ENCODE measurements at places on chromosomes 16 and 17.

DNA sequence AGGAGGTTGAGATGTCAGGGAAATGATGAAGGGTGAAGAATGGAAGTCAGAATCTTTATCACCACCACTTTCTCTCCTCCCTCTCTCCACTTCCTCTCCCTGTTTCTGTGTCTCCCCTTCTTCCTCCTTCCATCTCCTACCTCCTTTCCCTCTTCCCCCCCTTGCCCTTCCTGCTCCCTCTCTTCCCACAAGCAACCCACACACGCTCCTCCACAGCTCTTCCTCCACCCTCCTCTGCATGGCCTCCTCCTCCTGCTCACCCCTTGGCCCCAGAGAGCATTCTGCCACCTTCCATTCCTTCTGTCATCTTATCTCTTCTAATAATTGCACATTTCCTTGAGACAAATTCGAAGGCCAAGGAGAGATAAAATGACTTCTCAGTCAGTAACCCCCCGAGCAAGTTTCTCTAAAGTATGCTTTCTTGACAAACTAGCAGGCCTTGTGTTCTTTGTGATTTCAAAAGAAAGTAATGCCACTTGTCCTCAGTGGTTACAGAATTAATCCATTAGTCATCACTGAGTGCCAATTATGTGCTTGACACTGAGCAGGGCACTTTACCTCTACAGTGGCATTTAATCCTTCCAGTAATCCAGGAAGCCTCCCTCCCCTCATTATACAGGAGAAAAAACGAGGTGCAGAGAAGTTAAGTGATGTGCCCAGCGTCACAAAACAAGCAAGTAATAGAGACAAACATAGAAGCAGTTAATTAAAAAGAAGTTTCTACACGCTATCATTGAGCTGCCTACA is 72.3 kb upstream of the CCL1 start:
- DNase-seq, result no peak

GRCh38 chr16:73049091-73049490 is 1.2 kb upstream of the ZFHX3 start:
- no peak for DNase-seq

GRCh38 chr17:9557857-9558256 is 17.8 kb downstream of the STX8 start:
- DNase-seq, result no peak

DNA sequence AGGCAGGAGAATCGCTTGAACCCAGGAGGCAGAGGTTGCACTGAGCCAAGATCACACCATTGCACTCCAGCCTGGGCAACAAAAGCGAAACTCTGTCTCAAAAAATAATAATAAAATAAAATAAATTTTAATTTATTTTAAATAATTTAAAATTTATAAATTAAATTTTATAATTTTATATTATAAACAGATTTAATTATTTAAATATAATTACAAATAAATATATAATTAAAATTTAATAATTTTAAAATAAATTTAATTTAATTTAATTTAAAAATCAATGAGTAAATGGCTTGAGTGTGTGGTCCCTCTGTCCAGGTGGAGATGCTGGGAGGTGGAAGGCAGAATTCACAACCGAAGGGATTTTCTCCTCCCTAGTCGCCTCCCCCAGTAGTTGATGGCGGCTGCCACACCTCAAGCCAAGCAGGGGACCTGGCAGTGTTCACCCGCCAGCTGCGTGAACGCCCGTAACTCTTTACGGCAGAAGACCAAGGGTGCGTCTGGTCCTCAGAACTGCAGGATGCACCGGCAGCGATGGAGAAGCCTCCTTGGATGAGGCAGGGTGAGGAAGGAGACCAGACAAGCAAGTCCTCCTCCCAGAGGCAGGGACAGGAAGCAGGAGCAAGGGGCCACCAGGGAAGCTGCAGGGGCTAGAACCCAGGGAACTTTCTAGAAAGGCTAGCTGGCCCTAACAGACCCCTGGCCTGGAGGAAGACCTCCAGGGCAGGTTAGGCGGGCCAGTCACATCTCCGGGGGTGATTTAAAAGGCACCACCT is 22.9 kb upstream of the KRT17 start:
- DNase-seq, result peak; percentile 57

DNA sequence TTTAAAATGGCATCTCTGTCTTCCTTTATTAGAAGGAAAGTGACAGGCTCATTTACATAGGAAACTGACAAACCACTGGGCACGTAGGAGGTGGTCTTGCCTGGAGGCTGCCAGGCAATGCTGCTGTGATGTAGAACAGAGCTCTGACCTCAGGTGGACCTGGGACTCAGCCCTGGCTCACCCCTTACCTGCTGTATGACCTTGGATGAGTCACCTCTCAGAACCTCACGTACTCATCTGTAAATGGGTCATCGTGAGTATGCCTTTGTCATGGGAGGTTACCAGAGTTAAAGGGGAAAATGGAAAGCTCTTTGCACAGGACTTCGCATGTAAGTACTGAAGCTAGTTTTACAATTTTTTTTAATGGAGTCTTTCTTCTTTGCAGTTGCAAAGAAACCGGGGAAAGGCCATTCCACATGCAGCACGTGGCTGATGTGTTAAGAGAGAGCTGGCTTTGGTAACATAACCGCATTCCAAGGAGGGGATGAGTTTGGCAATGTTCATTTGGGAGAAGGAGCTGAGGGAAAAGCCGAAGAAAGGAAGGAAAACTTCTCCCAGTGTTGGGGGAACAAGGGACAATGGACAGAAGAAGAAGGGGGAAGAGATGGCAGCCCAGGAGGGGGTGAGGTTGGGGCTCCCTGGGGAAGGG is 37.4 kb upstream of the LONP2 start:
- DNase-seq, result no peak

GRCh38 chr16:17471719-17472461 is 1.1 kb upstream of the XYLT1 start:
- no peak for DNase-seq

- DNase-seq, result no peak
Measured at GRCh38 chr17:16939606-16940115, 32.3 kb downstream of the TNFRSF13B start.

DNA sequence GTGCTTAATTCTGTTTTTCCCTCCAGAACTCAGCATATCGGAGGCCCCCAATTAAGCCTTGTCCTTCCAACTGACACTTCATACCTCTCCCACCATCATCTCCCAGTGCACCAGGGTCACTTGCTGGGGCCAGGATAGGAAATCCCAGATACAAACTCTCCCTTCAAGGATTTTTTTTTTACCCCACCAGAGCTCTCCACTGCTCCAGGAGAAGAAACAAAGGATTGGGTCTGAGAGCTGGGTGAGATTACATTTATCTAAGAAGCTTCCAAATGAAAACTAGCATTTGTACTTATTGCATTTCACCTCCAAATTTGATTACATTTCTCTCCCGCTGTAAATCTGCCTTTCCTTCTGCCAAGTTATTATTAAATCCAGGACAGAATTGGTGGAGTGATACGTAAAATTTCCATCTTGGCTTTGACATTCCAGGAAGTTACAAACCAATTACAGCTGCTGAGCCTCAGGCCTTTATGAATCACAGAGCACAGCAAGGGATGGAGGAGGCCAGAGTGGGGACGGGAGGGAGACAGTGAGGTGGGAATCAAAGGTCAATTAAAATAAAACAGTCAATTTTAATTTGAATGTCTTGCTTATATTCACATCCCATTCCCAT is 123.5 kb downstream of the USP31 start:
- no peak for DNase-seq

- DNase-seq, result no peak
Measured at GRCh38 chr16:694863-695354, 4.7 kb upstream of the WDR24 start.

DNA sequence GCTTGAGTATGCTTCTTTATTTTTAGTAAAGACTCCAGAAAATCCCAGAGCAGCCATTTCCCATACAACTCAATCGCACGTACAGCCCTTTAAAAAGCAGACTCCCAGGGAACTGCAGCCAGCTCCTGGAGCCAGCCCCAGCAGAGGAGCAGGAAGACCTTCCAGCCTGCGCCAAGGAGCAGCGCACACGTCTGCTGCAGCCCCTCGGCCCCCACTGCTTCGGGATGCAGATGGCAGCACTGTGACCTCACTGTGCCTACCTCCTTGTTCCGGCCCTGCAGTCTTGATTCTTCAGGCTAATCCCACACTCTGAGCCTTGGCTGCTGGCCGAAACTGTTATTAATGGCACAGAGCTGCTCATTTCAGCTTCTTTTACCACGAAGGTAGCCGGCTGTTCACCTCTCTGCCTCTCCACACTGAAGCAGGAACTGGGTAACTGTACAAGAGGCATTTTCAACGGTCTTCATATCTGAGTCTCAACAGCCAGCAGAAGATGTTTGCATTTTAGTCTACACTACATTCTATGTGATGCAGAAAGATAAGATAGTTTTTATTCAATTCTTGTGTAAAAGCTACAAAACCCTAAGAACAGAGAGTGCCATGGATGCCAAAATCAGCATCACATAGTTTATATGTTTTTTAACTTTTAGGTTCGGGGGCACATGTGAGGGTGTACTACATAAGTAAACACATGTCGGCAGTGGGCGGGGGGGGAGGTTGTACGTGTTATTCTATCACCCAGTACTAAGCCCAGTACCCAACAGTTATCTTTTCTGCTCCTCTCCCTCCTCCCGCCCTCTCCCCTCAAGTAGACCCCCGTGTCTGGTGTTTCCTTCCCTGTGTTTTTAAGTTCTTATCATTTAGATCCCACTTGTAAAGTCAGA is 130.9 kb downstream of the ANKRD11 start:
- DNase-seq, result no peak

GRCh38 chr17:7119314-7119713 is 4.7 kb upstream of the ASGR2 start:
- DNase-seq, result no peak

DNA sequence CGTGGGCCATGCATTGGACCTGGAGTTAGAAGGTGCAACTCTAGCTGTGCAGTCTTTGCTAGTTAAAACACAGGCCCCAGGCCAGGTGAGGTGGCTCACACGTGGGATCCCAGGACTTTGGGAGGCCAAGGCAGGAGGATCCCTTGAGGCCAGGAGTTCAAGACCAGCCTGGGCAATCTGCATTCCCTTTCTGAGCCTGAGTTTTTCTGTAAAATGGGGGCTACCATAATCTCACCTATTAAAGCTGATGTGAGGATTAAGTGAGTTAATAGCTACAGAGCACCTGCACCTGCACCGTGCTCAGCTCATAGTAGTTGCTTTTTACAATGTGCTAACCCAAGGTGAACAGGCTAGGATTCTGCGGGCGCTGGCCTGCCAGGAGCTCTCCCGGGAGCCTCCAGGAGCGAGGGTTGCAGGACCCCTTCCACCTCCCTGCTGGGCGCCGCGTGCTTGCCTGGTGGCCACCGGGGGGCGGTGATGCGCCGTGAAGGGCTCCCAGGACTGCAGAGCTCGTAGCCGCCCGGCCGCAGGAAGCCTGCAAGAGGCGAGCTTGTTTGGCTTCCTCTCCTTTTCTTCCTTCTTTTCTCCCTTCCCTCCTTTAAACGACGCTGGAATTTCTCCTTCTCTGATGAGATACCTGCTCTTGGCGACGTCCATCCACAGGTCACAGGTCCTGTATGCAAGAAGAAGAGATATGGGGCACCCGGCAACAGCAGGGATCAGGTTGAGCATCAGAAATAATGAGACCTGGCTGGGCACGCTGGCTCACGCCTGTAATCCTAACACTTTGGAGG is 51.3 kb downstream of the ZFP90 start:
- no peak for DNase-seq

- no peak for DNase-seq
Measured at GRCh38 chr16:25052151-25052511, 37.0 kb upstream of the ARHGAP17 start.

- peak; percentile 99 for DNase-seq
Measured at GRCh38 chr17:80147035-80147822, at the start of gene EIF4A3. TSS of gene EIF4A3 (minus strand) at chr17:80147128. CDS start at chr17:80146961, 167 bp downstream.

DNA sequence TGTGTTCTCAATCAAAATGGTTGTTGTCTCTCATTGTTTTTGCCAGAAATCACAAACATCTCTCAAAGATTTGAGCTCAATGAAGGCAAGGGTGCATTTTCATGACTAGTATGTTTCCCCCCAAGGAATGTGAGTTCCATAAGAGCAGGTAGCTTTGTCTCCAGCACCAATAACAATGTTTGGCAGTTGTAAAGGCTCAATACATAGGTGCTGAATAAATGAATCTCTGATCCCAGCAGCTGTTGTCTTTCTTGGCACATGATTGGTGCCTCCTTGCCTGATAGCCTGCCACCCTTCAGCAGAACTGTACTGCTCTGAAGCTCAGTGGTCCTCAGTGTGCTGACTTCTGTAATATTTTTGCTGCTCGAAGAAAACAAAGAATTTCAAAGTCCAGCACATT is 103.1 kb upstream of the CDH11 start:
- no peak for DNase-seq

GRCh38 chr16:76653390-76654026 is 376.3 kb downstream of the CNTNAP4 start:
- DNase-seq, result peak; percentile 87

- no peak for DNase-seq
Measured at GRCh38 chr16:50146479-50147435, 6.3 kb upstream of the TENT4B start.

- no peak for DNase-seq
Measured at GRCh38 chr17:7112510-7113108, 2.0 kb downstream of the ASGR2 start.

- DNase-seq, result no peak
Measured at GRCh38 chr16:55834049-55834448, 1.2 kb upstream of the CES1 start.

GRCh38 chr17:75315541-75316243 is 26.5 kb upstream of the SLC25A19 start:
- no peak for DNase-seq

GRCh38 chr16:9039210-9039609 is 52.2 kb upstream of the HAPSTR1 start:
- DNase-seq, result no peak

GRCh38 chr17:43830510-43831140 is 2.3 kb downstream of the MPP3 start:
- no peak for DNase-seq

DNA sequence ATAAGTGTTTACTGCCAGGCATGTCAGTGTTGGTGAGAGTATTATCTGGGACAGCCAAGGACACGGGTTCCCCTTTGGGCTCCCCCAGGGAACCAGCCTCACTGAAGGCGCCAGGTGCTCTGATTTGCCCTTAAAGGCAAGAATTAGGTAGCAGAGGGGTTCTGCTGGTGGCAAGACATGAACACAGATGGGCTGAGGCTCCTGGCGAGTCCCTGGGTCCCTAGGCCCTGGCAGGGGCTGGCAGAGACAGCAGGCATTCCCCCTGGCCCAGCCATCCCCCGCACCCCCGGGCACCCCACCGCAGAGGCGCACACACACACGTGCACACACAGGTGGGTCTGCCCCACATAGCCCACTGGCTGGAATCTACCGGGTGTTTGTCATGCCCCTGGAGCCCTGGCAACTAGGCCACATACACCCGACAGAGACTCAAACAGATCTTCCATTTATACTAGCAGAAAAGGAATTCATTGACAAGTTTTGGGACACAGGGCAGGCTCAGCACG is 153.3 kb downstream of the C16orf78 start:
- DNase-seq, result no peak

Measured in NCI-H146 (cell line).